ENCODE measurements at places on chromosomes 12 and 14.

DNA sequence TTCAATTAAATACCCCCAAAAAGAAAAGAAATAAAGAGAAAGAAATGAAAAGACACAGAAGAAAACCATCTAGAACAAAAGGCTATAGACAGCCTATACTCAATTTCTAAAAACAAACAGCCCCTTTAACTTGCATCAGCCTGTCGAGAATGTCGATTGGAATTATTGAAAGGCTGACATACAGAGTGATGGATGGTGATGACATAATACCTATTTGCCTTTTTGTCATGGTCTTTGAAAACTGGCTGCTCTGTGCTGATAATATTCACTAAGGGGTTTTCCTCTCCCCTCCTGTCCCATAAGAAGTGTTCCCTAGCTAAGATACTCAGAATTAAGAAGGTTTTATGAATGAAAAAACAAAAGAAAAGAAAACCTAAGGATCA lies 393.7 kb downstream of the SOX5 start:
- DNase-seq, result no peak

- no peak for DNase-seq
Observed at GRCh38 chr14:92316937-92317336, 6.0 kb upstream of the SLC24A4 start.

DNA sequence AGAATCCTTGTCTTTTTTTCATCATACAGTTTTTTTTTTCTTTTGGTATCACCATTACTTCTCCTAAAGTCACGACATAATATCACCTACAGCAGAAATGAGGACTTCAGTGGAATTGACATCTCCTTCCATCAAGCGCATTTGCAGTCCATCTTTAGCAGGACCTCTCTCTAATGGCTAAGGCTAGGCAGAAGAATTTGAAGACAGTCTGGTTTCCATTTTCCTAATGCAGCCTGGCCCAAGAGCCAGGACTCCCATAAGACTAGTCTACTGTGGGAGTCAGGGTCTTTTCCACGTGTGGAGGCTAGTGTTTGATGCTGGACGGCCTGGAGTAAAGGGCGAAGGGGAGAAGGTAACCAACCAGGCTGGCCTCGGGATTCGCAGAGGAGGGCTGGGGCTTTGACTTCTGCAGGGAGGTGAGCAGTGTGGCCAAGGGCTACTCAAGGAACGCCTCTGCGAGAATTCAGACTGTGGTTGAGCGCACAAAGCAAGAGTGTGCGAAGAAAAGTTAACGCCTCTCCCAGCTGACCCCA lies 769 bp upstream of the ZNF740 start:
- DNase-seq, result no peak

GRCh38 chr12:109763201-109763841 lies 49.7 kb downstream of the FAM222A start:
- peak; percentile 50 for DNase-seq

GRCh38 chr12:104490186-104490585 lies 33.4 kb downstream of the CHST11 start:
- DNase-seq, result no peak

GRCh38 chr14:99012703-99013102 lies 259.3 kb downstream of the BCL11B start:
- DNase-seq, result no peak

DNA sequence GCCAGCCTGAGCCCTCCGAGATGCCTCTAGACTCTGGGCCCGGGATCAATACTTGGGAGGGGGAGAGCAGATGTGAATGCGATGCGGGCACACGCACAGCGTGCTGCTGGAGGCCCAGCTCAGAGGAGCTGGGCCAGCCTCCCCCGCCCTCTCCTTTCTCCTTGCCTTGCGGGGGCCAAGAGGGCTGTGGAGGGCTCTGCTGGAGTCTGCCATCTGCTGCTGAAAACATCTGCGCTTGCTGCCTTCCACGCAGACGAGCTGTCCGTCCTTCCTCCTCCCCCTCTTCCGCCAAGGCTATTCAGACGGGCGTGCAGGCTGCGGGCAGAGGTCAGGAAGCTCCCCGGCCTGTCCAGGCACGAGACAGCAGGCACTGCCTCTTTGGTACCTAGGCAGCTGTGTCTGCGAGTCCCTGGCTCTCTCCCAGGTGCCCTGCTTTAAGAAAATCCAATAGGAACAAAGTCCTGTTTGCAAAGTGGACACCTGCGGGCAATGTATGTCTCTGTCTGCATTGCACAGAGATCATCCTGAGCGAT lies 75.2 kb downstream of the SPRING1 start:
- peak; percentile 47 for DNase-seq

DNA sequence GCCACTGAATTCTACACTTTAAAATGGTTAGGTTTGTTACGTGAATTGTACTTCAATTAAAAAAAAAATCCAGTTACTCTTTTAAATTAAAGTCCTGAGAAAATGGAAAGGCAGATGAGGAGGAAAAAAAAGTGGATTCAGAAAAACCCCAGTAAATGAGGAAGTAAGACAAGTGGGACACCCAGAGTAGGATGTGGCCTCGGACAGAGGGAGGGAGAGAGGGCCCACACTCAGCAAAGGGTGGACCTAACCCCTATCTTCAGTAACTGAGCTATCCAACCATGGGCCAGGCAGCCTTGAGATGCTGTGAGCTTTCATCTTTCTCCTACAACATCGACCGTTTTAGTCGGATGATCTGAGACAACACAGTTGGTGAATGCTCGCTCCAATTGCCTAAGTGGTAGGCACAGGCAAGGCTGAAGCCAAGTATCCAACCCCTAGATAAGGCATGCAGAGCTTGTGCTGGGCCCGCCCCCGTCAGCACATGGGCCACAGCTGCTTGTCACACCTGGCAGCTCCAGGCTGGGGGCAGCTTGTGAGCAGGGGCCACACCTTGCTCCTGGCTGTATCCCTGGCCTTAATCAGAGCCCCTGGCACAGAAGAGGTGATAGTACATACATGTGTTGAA lies 142.1 kb downstream of the TTC7B start:
- no peak for DNase-seq

DNA sequence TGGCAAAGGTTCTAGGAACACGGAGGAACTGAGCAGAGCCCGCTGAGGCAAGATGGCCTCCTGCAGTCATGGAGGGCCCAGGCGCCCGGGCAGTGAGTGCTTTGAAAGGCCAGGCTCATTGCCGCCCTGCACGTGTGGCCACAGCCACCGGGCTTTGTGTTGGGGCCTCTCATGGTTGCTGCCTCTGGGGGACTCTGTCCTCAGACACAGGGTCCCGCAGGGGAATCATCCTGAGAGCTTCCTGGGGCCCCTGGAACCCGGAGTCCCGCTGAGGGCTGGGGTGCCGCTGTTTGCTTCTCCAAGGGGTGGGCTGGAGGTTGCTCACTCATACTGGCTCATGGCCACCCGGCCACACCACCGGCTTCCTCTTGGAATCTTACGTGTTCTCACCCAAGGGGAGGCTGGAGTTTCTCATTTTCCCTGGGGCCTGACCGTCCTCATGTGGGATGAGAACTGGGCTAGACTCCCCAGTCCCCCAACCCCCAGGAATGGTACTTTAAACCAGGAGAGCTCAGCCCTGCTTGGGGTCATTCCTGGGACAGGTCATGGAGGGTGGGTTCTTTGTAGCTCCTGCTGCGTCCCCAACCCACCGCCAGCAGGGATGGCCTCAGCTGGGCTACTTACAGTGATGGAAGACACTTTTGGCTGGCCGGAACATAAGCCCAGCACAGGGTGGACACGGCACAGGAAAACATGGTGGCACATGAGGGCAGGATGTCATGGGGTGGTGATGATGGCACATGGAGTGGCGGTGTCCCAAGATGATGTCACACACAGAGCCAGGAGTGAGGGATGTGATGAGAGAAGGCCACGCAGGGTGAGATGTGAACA lies 21.1 kb upstream of the LRTM2 start:
- DNase-seq, result no peak

GRCh38 chr14:69424149-69424923 lies 25.8 kb downstream of the SLC39A9 start:
- peak; percentile 26 for DNase-seq

Measured in fibroblast of skin of scalp (primary cell).